ENCODE measurements at places on chromosomes 16 and 17. TPM values are rescaled to one million over a fixed set of nuclear protein-coding genes. Genes with fewer than 3 reads are reported as not detected.

BTBD17 gene
- polyA plus RNA-seq: 0.21 TPM

AANAT gene
- polyA plus RNA-seq: not detected

HOXB8 gene
- polyA plus RNA-seq: 2.9 TPM

ZG16 gene
- 19.3 TPM for polyA plus RNA-seq

CDRT15L2 gene
- not detected for polyA plus RNA-seq

AATK gene
- polyA plus RNA-seq: 98.1 TPM

MT4 gene
- not detected for polyA plus RNA-seq

IRX5 gene
- 0.13 TPM for polyA plus RNA-seq

MYH8 gene
- not detected for polyA plus RNA-seq

KRTAP4-9 gene
- polyA plus RNA-seq: not detected

EVPLL gene
- polyA plus RNA-seq: 0.54 TPM

OTOP2 gene
- polyA plus RNA-seq: 0.39 TPM

SRSF1 gene
- polyA plus RNA-seq: 62.7 TPM

ARL5C gene
- 0.06 TPM for polyA plus RNA-seq

SLC13A2 gene
- 320 TPM for polyA plus RNA-seq

CLEC19A gene
- polyA plus RNA-seq: not detected

ALDOA gene
- 406 TPM for polyA plus RNA-seq

CETP gene
- polyA plus RNA-seq: 0.34 TPM

CA7 gene
- 89.7 TPM for polyA plus RNA-seq

KRTAP16-1 gene
- not detected for polyA plus RNA-seq
